NCI-H1436 (cell line): ENCODE measurements at places on chromosomes 7 and 10.

GRCh38 chr7:1703871-1704810 is 34.1 kb downstream of the ELFN1 start:
- DNase-seq: no peak

DNA sequence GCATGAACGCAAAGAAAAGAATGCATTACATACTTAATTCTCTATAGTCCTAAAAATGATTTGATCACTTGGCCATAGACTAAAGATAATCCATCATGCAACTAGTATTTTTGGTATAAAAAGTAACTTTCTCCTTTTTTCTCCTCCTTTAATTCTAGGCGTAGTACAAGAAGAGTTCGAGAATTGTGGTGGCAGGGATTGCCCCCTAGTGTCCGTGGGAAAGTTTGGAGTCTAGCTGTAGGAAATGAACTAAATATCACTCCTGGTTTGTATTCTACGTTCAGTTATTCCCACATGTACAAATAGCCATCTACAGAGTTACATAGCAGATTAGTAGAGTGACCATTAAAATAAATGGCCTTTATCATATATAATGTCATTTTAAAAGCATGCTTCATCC is 45.5 kb upstream of the HELLS start:
- DNase-seq: no peak

GRCh38 chr10:118003126-118003525 is 43.6 kb downstream of the RAB11FIP2 start:
- DNase-seq: no peak

DNA sequence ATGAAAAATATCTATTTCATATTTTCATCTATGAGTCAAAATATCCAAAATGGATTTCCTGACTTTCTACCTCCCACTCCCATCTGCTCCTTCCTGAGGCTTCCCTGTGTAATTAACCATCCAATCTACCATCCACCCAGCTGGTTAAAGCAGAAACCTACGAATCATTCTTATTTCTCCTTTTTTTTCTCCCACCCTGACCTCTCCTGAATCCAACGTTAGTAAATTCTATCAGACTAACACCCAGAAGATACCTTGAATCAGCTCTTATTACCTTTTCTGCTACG is 3.7 kb upstream of the LIPF start:
- no peak for DNase-seq

- DNase-seq: no peak
These were observed 212.6 kb downstream of the PTPRN2 start for GRCh38 chr7:158375034-158375433.

GRCh38 chr10:45602082-45602730 is 70.4 kb downstream of the ZFAND4 start:
- no peak for DNase-seq
